ENCODE measurements at places on chromosomes 2 and 18.

GRCh38 chr18:61770279-61770678 is 122.5 kb downstream of the RNF152 start:
- no peak for DNase-seq

DNA sequence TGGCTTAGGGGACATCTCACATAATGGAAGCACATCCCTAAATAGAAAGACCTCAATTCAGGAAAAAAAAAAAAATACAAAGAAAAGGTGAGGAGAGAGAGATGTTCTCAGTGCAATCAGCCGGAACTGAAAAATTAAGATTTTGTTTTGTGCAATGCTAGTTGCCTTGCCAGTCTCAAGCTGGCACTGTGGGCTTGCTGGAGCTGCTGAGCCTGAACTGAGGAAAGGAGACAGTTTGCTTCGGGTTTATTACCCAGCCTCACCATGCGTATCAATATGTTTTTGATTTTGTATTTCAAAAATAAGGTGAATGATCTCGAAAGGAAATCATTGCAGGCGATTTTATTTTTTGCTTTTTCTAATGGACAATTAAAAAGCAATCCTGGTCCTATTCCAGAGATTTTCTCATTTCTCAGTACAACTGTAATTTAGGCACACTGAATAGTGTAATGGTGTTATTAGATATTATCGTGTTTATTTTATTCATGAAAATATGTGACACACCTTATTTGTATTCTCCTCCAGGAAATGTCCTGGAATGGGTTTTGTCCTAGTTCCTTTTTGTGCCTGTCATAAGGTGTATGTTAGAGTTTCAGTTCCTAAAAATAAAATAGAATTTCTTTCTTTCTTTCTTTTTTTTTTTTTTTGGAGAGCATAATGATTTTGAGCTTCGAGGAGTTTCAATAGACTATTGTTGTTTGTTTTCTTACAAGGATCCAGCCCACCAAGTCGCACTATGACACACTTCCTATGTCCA is 72.8 kb upstream of the ZEB2 start:
- peak; percentile 27 for DNase-seq

DNA sequence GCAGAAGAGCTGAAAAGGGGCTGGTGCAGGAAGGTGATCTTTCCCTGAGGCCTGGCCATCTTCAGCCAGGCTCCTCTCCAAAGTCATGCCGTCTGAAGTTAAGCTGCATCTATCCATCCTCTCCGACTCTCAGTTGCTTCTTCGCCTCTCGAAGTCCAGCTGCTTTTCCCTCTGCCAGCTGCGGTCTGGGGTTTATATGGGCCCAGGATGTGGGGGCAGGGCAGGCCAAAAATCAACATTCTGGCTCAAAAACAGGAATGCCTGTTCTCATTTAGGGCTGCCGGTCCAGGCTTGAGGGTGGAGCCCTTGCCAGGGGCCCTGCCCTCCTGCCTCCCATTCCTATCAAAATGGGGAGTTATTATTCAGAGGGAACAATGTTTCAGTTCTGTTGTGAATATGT is 31.2 kb downstream of the CREG2 start:
- DNase-seq: no peak

DNA sequence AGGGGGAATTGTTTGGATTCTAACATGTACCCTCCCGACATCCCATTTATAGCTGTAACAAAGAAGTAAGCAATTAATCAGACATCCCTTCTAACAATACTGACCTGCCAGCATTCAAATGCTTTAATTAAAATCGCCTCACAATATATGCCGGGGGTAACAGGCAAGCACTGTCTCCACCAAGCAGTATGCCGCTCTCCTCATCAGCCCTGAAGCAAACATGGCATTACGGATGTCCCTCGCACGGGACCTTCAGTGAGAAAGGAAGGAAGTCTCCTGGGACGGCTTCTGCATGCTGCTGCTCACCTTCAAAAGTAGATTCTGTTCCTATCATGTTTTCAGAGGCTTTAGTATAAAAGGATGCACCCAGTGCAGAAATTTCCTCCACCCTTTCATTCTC is 292.7 kb upstream of the POU3F3 start:
- DNase-seq: no peak

DNA sequence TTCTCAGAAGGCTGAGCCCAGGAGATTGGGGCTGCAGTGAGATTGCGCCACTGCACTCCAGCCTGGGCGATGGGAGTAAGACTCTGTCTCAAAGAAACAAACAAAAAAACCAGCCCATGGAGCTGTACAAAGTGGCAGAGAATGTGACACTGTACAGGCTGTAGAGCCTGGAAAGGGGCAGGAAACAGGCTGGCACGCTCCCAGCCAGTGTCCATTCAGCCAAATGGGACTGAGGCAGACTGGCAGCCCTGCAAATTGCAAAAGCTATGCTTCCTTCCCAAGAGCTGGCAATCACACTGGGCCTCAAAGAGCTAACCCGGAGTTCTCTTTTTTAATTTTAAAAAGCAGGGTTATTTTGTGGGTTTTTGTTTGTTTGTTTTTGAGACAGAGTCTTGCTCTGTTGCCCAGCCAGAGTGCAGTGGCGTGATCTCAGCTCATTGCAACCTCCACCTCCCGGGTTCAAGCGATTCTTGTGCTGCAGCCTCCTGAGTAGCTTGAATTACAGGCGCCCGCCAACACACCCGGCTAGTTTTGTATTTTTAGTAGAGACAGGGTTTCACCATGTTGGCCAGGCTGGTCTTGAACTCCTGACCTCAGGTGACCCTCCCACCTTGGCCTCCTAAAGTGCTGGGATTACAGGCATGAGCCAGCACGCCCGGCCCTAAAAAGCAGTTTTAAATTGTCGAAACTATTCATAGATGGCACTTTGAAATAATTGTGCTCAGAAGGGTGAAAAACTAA is 42.8 kb downstream of the SCRN3 start:
- no peak for DNase-seq

DNA sequence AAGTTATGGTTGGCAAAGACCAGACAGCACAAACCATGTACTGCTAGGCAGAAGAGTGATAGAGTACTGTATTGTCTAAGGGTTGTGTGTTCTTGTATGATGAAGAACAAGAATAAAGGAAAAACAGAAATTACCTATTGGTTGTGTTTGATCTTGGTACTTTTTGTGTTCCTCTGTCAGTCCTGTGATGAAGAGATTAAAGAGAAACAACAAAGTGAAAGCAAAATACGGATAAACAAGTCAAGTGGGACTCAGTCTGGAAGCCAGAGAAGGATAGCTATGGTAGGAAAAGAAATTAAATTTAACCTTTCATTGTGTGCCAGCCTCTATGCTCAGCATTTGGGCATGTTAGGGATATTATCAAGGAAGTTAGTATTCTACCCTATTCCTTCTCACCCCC is 413.1 kb downstream of the PARD3B start:
- no peak for DNase-seq

GRCh38 chr2:28445448-28446258 is 50.2 kb upstream of the PLB1 start:
- no peak for DNase-seq

- DNase-seq: no peak
These were observed 790.3 kb downstream of the ERBB4 start for GRCh38 chr2:211748339-211748738.

GRCh38 chr2:215617060-215617824 is 181.4 kb upstream of the FN1 start:
- DNase-seq: no peak

DNA sequence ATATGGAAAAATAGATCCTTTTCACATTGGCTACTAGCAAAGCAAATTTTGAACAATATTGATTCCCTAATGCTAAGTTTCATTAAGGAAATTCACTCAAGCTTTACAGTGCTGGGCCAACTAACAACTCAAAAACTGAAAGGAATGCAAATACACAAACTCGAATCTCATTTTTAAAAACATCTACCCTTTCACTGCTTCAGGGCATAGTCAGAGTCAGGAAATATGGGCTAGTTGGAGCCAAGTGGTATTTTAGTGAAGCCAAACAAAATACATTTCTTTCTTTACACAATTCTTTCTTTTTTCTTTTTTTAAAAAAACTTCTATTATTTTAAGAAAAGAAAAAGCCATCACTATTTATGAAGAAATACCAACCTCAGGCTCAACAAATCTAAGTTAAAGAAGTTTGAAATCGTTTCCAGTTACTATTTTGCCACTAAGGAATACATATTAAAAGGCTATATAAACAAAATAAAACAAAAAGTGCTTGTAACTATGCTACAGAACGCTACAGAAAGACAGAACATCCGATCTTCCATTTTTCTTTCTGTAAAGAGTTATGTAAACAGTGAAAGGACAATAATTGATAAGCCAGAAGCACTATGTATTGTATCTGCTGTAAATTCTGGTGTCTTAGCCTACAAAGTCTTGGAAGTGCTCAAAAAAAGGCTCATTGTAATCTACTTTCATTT is 113.6 kb upstream of the STK17B start:
- no peak for DNase-seq

DNA sequence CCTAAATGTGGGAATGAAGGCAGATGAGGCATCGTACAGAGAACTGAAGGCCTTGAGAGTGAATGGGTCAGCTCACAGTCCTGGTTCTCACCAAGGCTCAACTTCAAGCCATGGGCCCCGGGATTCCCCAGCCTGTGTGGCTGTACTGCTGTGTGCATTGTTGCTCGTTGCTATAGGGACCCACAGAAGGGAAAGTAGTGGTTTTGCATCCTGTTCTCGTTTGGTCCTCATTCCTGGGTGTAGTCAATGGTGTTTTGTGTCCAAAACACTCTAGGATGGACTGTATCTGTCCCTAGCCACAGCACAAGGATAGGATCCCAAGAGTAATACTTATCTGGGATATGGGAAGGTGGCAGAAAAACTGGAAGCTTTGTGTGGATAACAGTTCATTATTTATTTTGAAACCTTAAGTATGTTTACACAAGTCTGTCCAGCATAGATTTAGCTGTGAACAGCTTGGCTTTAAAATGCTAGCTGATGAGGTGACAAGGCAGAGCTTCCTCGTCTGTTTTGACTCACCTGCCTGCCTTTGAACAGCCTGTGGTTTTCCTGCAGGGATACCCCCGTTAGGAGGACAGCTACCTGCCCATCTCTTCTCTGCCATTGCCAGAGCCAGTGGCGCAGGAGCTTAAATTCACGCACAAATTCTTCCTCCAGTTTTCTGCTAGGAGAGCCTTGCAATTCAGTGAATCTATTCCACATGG is 85.0 kb downstream of the WDSUB1 start:
- DNase-seq: no peak

All from NCI-H2171 treated with DMSO at 0.1 percent for 48 hours (cell line).